GM19239 (cell line): ENCODE measurements at places on chromosomes 12 and 14.

- peak; percentile 96 for DNase-seq
Observed at GRCh38 chr12:121773011-121773777, 20.3 kb downstream of the RHOF start.

DNA sequence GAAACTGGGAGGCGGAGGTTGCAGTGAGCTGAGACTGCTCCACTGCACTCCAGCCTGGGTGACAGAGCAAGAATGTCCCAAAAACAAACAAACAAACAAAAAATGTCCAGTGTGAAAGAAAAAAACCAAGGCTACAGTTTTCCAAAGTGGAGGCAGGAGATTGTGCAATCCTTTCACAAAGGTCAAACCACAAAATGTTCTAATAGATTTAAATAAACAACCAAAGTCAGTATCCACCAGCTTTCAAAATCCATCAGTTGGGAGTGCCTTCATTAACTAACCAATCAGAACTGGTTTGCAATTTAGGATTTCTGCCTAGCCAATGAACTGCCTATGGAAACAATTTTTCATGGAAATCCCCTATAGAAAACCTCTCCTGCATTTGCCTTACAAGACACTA, 52.3 kb upstream of the TRIM9 start:
- no peak for DNase-seq

- DNase-seq, result no peak
Observed at GRCh38 chr12:31897781-31898503, 61.3 kb upstream of the RESF1 start.

GRCh38 chr14:70425354-70425753, 8.5 kb upstream of the SYNJ2BP start:
- DNase-seq, result no peak
